Activated naive CD4-positive, alpha-beta T cell (primary cell): ENCODE measurements at places on chromosomes 12 and 14.

GRCh38 chr14:66575939-66576338 lies 68.0 kb downstream of the GPHN start:
- DNase-seq, result no peak

- no peak for DNase-seq
These were observed 1.6 kb downstream of the ANHX start for GRCh38 chr12:133233993-133234564.

DNA sequence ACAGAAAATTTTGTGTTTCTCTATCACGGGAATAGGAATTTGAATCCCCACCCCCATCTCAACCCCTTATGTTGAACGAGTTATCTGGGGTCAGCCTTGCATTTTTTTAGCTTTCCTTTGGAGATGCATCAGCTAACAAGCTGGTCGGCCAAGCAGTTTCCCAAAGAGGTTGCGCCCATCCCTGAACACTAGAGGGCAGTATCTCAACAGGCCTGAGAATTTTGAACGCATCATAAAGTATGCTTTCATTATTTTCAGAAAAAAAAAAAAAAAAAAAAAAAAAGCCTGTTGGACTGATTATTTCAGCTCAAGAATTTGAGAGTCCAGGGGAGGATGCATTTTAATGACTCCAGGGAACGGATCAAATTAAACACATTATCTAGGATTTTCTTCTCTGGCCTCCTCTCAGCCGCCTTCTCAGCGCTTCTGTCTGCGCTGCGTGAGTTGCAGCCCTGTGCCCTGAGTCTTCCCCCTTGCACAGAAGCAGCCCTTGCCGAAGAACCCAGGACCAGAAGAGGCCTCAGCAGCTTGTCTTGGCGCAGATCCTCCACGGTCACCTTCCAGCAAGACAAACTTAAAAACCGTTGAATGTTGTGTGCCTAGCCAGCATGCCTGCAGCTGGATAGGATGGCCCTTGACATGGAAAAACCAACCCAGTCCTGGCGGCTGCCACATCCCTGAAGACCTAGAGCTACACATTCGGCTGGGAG lies 76.6 kb upstream of the GZMB start:
- DNase-seq, result peak; percentile 9

GRCh38 chr12:100718187-100718586 lies 76.4 kb upstream of the ANO4 start:
- DNase-seq, result no peak

DNA sequence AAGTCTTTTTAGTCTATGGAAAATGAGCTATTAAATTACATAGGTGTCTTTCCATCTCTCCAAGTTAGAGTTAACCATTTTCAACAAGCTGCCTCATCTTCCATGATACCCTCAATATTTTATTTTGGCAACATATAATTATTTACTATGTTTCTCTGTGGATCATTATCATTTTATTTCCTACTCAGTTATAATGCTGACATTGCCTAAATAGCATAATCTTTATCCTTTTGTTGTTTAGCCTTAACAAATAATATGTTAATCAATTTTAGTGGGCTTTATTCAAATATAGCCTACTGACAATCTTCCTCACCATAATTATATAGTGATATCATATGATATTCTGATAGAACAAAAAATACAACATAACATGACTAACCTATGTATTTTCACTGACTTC lies 1044.8 kb upstream of the FOXG1 start:
- no peak for DNase-seq

DNA sequence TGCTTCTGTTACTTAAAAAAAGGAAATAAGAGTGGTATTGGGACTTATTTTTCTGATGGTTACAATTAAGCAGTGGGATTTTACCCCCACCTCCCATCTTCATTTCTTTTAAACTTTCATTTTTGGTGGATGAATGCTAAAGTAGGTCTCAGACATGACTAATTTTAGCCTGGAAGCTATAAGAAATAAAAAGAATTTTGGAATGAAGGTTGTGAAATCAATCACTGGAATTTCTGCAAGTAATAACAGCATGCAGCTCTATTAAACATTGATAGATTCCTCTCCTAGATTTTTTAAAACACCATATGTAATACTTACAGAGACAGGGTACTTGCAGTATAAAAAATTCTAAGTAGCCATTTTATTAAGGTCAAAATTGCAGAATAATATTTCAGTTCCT lies 164.2 kb upstream of the CLEC14A start:
- DNase-seq, result no peak

GRCh38 chr14:62691647-62692489 lies 353.4 kb downstream of the KCNH5 start:
- DNase-seq, result no peak

DNA sequence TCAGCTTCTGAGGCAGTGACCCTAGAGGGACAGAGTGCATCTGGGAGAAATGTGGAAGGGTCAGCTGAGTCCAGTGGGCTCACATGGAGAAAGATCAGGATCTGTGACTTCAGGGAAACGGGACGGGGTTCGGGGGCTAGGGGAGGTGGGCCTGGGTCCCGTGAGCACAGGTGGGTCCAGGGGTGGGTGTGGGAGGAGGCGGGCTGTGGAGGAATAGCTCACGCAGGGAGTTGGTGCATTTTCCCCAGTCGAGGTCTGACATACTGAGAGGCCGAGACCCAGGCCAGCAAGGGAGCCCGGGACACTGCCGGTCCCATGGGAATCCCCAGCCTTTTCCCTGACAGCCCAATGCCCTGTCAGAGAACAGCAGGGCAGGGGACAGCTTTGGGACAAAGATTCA lies 93.1 kb downstream of the TNFAIP2 start:
- no peak for DNase-seq

DNA sequence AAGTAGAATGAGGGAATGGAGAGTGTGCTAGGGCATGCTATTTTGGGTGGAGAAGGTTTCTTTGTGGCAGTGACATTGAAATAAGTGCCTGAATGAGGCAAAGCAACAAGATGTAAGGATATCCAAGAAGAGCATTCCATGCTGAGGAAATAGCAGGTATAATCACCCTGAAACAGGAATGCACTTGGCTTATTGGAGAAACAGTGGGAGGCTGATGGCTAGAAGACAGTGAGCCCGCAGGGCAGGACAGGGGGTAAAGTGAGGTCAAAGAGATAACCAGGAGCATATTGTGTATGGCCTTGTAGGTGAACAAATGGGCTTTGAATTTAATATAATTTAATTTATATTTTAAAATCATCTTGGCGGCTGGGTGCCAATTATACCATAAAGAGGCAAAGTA lies 877.0 kb downstream of the DIO2 start:
- DNase-seq, result no peak

DNA sequence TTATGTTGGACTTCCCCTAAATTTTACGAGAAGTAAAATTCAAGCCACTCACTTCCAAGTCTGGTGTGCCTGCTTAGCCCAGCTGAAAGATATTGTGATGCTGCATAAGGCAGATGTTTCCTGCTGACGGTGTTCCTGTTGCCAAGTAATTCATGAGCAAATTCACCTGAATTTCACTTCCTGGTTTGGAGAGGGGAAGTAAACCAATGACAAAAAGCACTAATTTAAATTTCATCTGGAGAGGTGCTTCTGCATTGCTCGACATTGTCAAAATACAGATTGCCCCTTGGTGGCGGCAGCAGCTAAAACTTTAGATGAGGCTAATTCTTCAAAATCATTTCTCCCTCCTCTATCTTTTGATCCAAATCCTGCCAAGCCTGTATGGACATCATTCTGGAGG lies 281.1 kb downstream of the AACS start:
- no peak for DNase-seq

- DNase-seq, result no peak
These were observed 38.8 kb downstream of the FBXO21 start for GRCh38 chr12:117151403-117152031.

GRCh38 chr12:70721216-70721615 lies 84.0 kb upstream of the PTPRB start:
- DNase-seq, result no peak

DNA sequence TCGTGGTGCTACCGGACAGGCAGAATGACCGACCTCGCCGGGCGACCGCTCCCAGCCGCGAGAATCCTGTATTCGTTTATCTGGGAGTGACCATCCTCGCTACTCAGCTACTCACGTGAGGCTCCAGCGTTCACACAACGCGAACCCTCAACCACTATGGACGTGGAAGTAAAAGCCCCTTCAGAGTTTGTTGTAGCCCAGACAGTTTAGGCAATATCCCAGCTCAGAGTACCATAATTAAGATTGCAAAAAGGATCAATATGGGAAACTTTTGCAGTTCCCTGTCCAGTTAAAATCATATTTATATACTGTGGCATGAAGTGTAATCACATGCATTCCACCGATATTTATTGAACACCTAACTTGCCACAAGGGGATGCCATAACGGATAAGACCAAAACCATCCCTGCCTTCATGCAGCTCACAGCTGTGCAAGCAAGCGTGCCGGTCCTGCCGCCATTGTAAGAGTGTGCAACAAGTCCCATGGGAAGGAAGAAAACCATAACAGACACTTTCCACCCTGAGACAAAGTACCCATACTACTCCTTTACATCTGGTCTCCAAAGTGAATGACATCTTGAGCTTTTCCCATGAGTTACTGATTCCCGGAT lies 938 bp upstream of the MAX start:
- no peak for DNase-seq

GRCh38 chr12:104371043-104371870 lies 67.7 kb downstream of the EID3 start:
- DNase-seq, result no peak

DNA sequence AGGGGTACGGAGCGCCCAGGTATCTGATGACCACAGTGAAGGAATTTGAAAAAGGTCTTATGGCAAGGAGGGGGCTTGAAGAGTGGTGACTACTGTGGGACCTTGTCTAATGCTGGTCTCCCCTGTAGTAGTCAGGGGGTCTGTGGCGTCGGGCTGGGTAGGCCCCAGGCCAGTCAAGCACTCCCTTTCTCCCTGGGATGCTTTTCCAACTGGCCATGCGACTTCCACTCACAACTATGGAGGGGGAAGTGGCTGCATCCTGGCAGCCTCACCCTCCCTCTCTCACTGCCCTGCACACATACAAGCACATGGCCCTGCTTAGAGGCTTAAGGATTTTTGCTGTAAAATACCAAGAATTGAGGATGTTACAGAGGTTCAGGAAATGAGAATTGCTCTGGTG lies 4.1 kb downstream of the TSPAN11 start:
- DNase-seq, result no peak

GRCh38 chr12:27637524-27637923 lies 58.7 kb upstream of the REP15 start:
- DNase-seq, result no peak

- no peak for DNase-seq
These were observed 138.6 kb upstream of the TRHDE start for GRCh38 chr12:72133497-72134055.

DNA sequence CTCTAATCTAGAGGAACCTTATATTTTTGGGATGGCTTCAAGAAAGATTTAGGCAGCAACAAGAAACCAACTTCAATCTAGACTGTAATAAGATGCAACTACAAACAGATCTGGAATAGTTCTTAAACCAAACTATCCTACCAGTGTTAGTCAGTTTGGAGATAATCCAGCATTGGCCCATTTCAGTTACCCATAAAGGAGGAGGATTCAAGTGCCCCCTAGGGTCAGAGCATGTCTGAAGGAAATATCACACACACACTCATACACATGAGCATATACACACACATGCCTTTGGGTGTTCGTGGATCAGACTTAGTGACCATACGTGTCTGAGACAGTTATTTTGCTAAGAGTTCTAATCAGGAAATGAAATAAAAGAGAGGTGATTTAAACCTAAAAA lies 261.2 kb downstream of the ADAMTS20 start:
- DNase-seq, result no peak

DNA sequence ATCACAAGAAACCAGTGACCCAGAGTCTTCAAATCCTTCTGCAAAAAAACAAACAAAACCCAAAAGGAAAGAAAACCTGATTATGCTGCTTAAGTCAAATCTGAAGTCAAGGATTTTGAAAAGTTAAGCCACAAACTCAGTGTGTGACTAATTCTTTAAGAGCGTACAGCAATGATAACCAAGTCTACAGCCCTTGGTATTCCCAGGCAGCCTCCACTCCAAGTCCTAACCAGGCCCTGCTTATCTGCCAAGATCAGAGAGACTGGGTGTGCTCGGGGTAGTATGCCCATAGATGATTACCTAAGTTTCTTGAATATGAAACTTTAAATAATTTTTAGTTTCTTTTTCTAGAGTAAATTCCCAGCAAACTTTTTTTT lies 13.1 kb downstream of the PGAM5 start:
- no peak for DNase-seq

DNA sequence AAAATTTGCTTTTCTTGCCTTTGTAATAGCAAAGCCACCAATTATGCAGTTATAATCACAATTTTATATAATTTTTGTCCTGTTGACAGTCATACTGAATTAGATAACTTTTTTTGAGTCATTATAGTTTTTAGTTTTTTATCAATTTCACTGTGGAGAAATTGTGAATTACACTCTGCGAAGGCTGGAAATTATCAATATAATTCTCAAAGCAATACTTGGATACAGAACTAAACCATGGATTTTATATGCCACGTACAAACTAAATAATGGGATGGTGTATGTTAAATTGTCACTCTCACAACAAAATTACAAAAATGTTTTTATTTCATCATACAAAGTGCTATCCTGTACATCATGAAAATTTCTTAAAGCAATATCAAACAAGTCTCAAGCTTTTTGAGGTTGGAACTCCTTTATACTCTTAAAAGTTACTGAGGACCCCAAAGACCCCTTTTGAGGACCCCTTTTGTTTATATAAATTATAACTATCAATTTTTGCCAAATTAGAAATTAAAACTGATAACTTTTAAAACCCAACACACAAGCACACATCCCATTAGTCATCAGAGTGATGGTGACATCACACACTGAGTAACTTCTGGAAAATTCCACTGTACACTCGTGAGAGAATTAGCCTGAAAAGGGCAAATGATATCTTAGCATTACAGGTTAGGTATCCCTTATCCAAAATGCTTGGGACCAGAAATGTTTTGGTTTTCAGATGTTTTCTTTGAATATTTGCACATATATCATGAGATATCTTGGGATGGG lies 19.8 kb upstream of the AQP2 start:
- no peak for DNase-seq

DNA sequence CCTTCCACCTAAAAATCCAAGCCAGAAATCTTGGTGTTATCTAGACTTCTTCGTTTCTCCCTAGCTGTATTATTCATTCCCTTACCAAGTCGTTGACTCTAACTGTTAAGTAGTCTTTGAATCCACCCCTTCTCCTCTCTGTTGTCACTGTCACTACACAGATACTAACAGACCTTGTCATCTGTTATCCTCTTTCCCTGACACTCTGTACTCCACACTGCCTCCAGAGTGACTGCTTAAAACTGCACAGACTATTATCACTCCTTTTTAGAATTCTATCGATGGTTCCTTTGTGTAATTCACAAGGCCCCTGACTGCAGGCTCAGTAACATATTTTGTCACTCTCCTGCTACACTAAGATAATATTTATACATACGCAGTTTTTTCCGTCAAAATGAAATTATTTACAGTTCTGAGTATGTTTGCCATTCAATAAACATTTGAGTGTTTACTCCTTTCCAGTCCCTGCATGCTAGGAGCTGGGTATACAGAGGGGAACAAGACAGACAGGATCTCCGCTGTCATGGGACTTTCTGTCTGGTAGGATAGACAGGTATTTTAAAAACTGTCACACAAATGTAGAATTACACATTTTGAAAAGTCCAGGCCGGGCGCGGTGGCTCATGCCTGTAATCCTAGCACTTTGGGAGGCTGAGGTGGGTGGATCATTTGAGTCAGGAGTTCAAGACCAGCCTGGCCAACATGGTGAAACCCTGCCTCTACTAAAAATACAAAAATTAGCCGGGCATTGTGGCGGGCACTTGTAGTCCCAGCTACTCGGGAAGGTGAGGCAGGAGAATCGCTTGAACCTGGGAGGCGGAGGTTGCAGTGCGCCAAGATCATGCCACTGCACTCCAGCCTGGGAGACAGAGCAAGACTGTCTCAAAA lies 3.8 kb downstream of the MARS1 start:
- DNase-seq, result no peak
